Adrenal gland (tissue), 19 donors: ENCODE measurements at places on chromosomes 5 and 9. TPM values are rescaled to one million over a fixed set of nuclear protein-coding genes. Genes with fewer than 3 reads are reported as not detected.

The SLC25A2 gene
- 0.47 TPM for total RNA-seq

The ETF1 gene
- total RNA-seq, result 57.0 TPM

The NOL8 gene
- 31.7 TPM for total RNA-seq

The GABRA6 gene
- total RNA-seq, result not detected

The RGS7BP gene
- total RNA-seq, result 23.5 TPM

DNA sequence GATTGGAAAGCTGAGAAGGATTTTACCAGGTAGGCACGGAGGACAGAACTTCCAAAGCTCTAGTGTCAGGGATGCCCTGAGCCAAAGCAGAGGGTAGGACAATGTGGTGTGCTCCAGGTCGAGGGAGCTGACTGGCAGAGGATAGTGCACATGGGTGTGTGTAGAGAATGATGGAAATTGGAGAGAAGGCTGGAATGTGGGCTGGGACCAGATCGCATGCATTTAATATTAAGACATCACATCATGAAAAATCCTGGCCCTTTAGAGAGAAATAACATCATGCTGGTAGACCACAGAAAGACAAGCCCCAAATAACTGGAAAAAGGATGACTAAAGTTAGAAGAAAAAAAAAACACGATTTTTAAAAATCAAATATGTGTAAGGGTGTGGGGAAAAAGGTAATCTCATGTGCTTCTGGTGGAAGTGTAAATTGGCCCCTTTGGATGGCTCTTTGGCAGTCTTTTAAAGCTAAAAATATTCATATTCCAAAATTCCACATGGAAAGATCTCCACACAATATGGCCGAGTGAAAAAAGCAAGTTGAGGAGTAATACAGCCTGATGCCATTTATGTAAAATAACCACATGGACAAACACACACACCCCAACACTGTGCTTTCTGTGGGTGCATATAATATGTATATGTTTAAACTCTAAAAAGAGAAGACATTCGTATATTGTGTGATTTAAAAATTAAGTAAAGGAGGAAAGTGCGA lies 67.0 kb upstream of the TGFBR1 start:
- no peaks in the 10 kb centered on the region for H3K27me3 ChIP-seq
- H3K27ac ChIP-seq, result no peak overlapping the region
- H3K36me3 ChIP-seq, result peaks cover 50% of the 10 kb centered on the region
- H3K4me3 ChIP-seq, result no peak overlapping the region

The PPIC gene
- total RNA-seq, result 14.6 TPM

DNA sequence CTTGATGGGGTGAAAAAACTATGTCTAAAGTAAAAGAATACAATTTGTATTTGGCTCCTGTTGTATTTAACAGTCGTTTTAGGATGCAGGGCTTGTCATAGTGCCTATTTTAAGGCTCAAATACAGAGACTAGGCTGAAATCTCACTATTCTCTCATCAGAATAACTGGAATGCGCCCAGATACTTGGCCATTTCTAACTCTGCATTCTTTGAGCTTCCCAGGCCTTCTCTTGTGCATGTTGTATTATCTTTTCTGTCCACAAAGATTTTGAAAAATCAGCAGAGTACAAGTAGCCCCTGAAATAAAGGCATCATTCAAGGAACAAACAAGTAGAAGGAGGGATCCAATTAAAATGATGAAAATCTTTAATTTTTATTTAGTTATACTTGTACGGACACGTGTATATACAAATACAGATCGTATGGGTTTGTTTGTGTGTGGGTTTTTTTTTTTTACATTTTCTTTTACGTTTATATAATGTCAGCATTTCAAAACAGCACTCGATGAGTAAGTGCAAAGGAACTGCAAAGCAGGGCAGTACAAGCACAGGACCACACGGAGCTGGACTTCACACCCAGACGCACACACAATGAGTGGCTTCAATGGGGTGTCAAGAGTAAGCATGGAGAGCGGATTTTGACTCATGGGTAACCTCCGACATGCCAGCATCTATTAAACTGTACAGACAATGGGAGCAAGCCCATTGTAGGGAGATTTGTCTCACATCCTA lies 294.0 kb downstream of the EFNA5 start:
- H3K4me1 ChIP-seq, result no peaks in the 10 kb centered on the region
- no peaks in the 10 kb centered on the region for H3K27me3 ChIP-seq
- H3K4me3 ChIP-seq, result no peak overlapping the region
- no peak overlapping the region for H3K27ac ChIP-seq

- no peak overlapping the region for H3K27ac ChIP-seq
- no peaks in the 10 kb centered on the region for H3K27me3 ChIP-seq
- H3K4me3 ChIP-seq, result no peak overlapping the region
- peaks cover 9% of the 10 kb centered on the region for H3K4me1 ChIP-seq
These were observed 10.2 kb upstream of the DAB2IP start for GRCh38 chr9:121641224-121641611.

GRCh38 chr9:36945999-36946398 lies 88.1 kb downstream of the PAX5 start:
- no peak overlapping the region for H3K27ac ChIP-seq
- no peak overlapping the region for H3K4me3 ChIP-seq
- peaks cover 9% of the 10 kb centered on the region for H3K27me3 ChIP-seq
- no peak for DNase-seq
- H3K36me3 ChIP-seq, result no peaks in the 10 kb centered on the region
- no peaks in the 10 kb centered on the region for H3K4me1 ChIP-seq
